ENCODE measurements at places on chromosomes 4 and X. TPM values are rescaled to one million over a fixed set of nuclear protein-coding genes. Genes with fewer than 3 reads are reported as not detected.

Gene POU4F2
- 0.93 TPM for total RNA-seq

Gene TMEM255A
- 0.43 TPM for total RNA-seq

Gene CXCL1
- 0.74 TPM for total RNA-seq

Gene TEX13B
- total RNA-seq, result 0.81 TPM

Gene CLGN
- 37.0 TPM for total RNA-seq

Gene MTNR1A
- total RNA-seq, result 1.5 TPM

DNA sequence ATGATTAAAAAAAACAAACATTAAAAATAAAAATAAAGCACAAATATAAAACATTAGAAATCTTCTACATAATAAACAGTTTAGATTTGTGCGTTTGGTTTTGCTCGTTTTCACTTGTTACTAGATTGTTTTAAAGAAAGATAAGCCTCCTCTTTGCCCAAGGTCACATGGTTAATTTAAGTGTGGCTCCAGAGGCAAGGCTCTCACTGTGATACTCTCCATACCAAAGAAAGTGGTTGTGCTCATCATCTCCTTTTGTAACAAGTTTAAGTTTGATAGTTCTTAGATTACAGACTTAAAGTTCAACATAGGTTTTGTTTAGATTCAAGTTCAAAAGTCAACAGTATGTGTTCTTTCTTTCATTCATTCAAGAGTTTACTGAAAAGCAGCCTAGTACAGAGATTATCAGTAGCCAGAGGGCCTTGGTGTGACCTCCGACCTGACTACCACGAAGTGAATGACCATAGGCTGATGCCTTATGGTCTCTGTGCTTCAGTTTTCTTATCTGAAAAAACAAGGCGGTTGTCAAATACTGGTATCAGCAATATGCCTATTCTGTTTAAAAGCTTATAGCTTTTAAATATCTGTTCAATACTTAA, 133.2 kb downstream of the ZAR1 start:
- no peak overlapping the region for H3K27ac ChIP-seq
- no peaks in the 10 kb centered on the region for H3K4me1 ChIP-seq
- H3K36me3 ChIP-seq, result no peaks in the 10 kb centered on the region
- no peak for DNase-seq
- no peak overlapping the region for H3K4me3 ChIP-seq

GRCh38 chr4:73450398-73451004, 14.5 kb downstream of the AFP start:
- no peak for DNase-seq
- H3K27ac ChIP-seq, result no peak overlapping the region
- H3K4me3 ChIP-seq, result no peak overlapping the region
- no peaks in the 10 kb centered on the region for H3K36me3 ChIP-seq
- no peaks in the 10 kb centered on the region for H3K4me1 ChIP-seq

- DNase-seq, result peak; percentile 73
- no peak overlapping the region for H3K27ac ChIP-seq
- no peaks in the 10 kb centered on the region for H3K36me3 ChIP-seq
- no peaks in the 10 kb centered on the region for H3K4me1 ChIP-seq
These were observed 99.5 kb downstream of the PPP2R2C start for GRCh38 chr4:6372649-6373525.

- no peak for DNase-seq
- H3K27me3 ChIP-seq, result no peaks in the 10 kb centered on the region
- no peak overlapping the region for H3K27ac ChIP-seq
- H3K36me3 ChIP-seq, result no peaks in the 10 kb centered on the region
These were observed 199.7 kb downstream of the HS6ST2 start for GRCh38 chrX:132758759-132759158.

DNA sequence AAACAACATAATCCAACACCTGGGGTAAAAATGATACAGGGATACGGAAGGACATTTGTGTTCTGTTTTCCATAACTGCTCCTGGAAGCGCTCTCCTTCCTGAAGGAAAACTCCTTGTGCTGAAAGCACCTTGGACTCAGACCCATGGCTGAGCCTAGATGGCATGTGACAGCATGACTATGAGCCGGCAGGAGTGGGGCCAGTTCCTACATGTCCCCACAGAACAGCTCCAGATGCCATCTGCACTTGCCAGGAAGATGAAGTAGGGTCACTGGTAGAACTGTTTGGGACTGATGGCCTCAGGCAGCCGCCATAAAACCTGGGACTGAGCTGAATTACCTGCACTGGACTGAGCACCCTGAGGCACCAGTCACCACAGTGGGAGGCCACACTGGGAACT, 56.0 kb upstream of the BCLAF3 start:
- H3K36me3 ChIP-seq, result no peaks in the 10 kb centered on the region
- H3K27me3 ChIP-seq, result no peaks in the 10 kb centered on the region
- H3K4me1 ChIP-seq, result no peaks in the 10 kb centered on the region
- no peak for DNase-seq
- H3K27ac ChIP-seq, result no peak overlapping the region
- no peak overlapping the region for H3K4me3 ChIP-seq

DNA sequence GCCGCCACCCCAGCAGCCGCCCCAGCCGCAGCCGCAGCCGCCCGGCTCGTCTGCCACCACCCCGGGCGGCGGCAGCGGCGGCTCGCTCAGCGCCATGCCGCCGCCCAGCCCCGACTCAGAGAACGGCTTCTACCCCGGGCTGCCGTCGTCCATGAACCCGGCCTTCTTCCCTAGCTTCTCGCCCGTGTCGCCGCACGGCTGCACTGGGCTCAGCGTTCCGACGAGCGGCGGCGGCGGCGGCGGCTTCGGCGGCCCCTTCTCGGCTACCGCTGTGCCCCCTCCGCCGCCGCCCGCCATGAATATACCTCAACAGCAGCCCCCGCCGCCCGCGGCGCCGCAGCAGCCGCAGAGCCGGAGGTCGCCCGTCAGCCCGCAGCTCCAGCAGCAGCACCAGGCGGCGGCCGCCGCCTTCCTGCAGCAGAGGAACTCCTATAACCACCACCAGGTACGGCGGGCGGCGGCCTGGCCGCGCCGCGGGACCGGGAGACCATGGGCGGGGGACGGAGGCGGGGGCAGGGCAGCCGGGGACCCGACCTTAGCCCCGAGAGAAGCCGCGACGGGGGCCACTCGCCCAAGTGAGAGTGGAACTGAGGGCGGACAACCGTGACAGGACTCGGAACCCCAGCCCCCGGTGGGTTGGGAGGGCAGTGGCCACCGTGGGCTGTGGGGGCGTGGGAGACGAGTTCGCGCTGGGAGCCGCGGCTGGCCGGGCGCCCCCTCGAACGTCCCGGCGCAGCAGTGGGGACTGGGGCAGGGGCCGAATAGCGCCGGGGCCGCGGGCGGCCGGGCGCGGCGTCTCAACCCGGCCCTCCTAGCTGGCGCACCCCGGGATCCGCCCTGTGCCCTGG, 1.8 kb downstream of the CPEB2 start:
- no peaks in the 10 kb centered on the region for H3K27me3 ChIP-seq
- peak overlapping the region; percentile 97 for H3K27ac ChIP-seq
- peak overlapping the region; percentile 88 for H3K4me3 ChIP-seq
- H3K4me1 ChIP-seq, result peaks cover 12% of the 10 kb centered on the region
- peak; percentile 42 for DNase-seq

DNA sequence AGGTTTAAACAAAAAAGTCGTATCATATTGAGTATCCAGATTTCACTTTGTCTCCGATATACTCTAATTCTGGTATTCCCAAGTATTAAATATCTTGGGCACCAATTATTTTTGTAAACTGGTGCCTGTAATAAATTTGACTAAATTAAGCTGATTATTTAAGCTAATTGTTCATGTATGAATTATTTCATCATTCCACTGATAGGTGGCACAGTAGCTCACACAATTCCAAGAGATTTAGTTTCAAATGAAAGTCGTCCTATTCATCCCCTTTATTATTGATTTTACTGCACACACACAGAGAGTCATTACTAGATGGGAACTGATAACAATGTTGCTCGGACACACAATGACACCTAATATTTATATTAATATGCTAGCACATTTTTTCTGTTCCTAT, 432.4 kb downstream of the DMD start:
- H3K27me3 ChIP-seq, result no peaks in the 10 kb centered on the region
- H3K36me3 ChIP-seq, result no peaks in the 10 kb centered on the region
- DNase-seq, result no peak
- no peak overlapping the region for H3K27ac ChIP-seq
- H3K4me1 ChIP-seq, result no peaks in the 10 kb centered on the region

DNA sequence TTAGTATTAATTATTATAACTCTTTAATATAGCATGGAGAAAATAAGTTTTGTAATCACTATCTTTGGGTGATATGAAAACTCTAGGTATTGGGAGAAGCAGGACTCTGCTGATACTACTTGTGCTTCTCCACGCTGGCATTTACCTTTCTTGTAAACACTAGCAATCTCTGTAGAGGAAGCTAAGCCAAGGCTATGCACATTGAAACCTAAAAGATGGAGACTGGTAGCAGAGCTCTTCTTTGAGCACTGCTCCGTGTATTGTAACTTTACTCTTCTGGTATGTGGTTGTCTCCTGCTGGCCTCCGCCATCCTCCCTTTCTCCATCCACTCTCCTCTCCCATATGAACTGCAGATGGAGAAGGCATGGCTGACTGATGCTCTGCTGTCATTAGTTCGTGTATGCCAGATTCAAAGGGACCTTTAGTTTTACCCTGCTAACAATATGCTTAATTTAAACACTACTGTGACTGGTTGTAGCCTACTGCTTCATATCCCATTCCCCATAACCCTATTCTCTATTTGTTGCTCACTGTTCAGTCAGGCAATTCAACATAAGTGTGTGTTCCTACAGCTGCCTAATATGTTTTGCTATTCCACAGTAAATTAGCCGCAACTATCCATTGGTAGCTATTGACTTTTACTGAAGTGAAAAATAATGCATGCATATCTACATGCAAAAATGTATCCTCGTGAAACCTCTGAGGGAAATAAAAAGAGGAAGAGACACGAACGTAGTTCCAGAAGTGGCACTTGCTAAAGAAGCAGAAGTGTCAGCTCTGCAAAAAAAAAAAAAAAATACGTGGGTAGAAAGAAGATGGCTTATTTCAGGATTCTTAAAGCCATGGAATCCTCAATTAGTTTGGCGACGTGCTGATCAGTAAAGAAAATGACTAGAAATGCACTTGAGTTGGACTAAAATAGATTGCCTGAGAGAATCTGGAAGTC, 55.6 kb upstream of the CCSER1 start:
- no peak overlapping the region for H3K4me3 ChIP-seq
- H3K36me3 ChIP-seq, result no peaks in the 10 kb centered on the region
- H3K27ac ChIP-seq, result no peak overlapping the region
- no peak for DNase-seq
- no peaks in the 10 kb centered on the region for H3K4me1 ChIP-seq

GRCh38 chrX:47217121-47217851, 1.2 kb upstream of the CDK16 start:
- peak overlapping the region; percentile 81 for H3K27ac ChIP-seq
- H3K27me3 ChIP-seq, result no peaks in the 10 kb centered on the region
- DNase-seq, result no peak
- peaks cover 6% of the 10 kb centered on the region for H3K4me1 ChIP-seq

GRCh38 chr4:84146300-84146959, 352.7 kb downstream of the NKX6-1 start:
- no peaks in the 10 kb centered on the region for H3K4me1 ChIP-seq
- DNase-seq, result no peak
- no peak overlapping the region for H3K4me3 ChIP-seq
- no peaks in the 10 kb centered on the region for H3K27me3 ChIP-seq

GRCh38 chr4:102299354-102300107, 45.8 kb downstream of the SLC39A8 start:
- H3K4me1 ChIP-seq, result no peaks in the 10 kb centered on the region
- no peak overlapping the region for H3K27ac ChIP-seq
- no peaks in the 10 kb centered on the region for H3K36me3 ChIP-seq
- no peak overlapping the region for H3K4me3 ChIP-seq

DNA sequence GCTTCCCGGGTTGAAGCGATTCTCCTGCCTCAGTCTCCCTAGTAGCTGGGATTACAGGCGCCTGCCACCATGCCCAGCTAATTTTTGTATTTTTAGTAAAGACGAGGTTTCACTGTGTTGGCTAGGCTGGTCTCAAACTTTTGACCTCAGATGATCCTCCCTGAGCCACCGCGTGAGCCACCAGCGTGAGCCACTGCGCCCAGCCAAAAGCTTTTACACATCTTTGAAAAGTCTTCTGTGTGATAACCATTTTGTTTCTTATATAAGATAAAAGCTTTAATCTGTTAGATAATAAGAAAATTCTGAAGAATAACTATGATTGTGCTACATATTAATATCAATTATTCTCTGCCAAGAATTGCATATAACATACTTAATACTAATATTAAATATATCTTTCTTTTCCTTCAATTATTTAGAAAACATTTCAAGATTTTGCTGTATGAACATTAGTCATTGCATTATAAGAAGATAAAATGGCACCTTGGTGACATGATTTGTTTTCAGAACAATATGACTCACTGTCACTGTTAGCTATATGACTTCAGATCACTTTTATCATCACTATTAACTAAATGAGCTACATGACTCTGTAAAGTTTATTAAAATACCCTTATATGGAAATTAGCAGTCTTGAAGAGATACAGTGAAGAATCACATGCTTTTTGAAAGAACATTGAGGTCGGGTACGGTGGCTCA, 33.4 kb downstream of the RUFY3 start:
- H3K4me1 ChIP-seq, result no peaks in the 10 kb centered on the region
- H3K36me3 ChIP-seq, result no peaks in the 10 kb centered on the region
- DNase-seq, result no peak
- H3K27me3 ChIP-seq, result no peaks in the 10 kb centered on the region
- H3K27ac ChIP-seq, result peak overlapping the region; percentile 23
- no peak overlapping the region for H3K4me3 ChIP-seq

DNA sequence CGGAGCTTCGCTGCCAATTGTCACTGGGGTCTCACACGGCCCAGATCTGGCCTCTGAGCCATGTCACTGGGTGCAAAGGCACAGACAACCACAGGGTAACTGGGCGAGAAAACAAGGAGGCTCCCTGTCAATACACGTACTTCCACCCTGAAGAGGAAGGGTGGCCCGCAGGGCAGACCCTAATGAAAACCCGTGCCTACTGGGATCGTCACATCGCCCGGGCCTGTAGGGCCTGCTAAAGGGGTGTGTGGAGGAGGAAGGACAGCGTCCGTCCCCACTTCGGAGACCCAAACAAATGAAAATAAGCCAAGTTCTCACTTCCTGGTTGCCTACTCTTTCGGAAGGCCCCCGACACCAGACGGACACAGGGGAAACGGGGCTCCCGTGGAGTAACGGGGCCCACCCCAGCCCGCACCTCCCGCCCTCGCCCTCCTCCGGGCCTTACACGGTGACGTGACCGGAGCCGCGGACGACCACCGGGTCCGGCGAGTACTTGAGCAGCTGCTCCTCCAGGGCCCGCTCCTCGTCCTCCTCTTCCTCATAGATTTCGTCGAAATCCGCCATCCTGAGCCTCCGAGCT, 578 bp downstream of the CHIC2 start:
- H3K4me3 ChIP-seq, result peak overlapping the region; percentile 80
- peaks cover 45% of the 10 kb centered on the region for H3K4me1 ChIP-seq
- peak; percentile 49 for DNase-seq
- peak overlapping the region; percentile 96 for H3K27ac ChIP-seq

GRCh38 chrX:55841962-55842752, 124.6 kb downstream of the RRAGB start:
- H3K27me3 ChIP-seq, result no peaks in the 10 kb centered on the region
- no peaks in the 10 kb centered on the region for H3K4me1 ChIP-seq
- H3K4me3 ChIP-seq, result no peak overlapping the region

DNA sequence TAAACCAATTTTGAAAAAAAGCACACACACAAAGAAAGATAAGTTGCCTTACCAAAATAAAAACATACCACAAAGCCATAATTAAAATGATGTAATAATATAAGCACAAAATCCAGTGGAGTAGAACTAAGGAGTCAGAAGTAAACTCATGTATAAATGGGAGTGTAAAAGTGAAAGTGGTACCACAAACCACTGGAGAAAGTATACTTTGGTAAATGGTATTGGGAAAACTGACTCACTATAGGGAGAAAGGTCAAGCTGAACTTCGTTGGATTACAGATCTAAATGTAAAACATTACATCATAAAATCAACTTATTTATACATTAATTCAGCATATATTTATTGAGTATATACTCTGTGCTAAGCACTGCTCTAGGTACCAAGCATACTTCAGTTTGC, 46.3 kb upstream of the HHIP start:
- no peak overlapping the region for H3K4me3 ChIP-seq
- no peaks in the 10 kb centered on the region for H3K36me3 ChIP-seq
- no peak overlapping the region for H3K27ac ChIP-seq
